ENCODE measurements at places on chromosomes 5 and 9. TPM values are rescaled to one million over a fixed set of nuclear protein-coding genes. Genes with fewer than 3 reads are reported as not detected.

DNA sequence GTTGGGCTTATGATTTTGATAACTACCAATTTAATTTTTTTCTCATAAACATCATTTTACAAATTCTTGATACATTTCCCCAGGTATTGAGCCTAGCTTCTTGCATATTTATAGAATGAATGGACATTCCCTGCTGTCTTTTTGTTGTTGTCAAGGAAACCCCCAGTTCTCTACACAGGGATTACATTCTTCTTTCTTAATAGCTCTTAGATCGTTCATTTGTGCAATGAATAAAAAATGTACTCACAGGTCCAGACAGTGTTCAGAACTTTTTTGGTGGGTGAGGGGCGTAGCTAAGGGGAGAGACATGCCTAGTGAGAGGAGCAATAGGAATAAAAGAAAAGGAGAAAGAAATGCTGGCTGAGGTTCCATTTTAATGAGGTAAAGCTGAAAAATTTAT is 58.6 kb downstream of the VCAN start:
- no peak for DNase-seq

- no peak for DNase-seq
Measured at GRCh38 chr5:32850817-32851496, 139.8 kb downstream of the NPR3 start.

GRCh38 chr5:89071101-89071940 is 188.3 kb upstream of the MEF2C start:
- DNase-seq = no peak

- peak; percentile 66 for DNase-seq
Measured at GRCh38 chr5:1325191-1325741, 19.6 kb downstream of the CLPTM1L start.

- peak; percentile 65 for DNase-seq
Measured at GRCh38 chr5:179616002-179616594, 7.4 kb downstream of the HNRNPH1 start.

DNA sequence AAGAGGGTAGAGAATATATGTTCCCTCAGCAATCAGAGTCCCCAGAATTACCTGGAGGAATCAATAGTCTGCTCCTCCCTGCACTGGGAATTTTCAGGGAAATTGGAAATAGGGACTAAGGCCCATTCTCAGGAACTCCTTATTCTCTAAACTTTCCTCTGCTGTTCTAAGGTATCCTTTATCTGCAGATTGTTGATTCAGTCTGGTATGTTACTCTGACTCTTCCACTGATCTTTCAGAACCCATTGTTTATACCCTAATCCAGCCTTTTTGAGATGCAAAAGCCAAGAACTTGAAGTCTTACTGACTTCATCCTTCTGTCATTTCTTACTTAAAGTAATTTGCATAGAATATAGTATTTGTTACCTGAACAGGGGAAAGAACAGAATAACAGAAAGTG is 143.5 kb upstream of the PPP1R2B start:
- DNase-seq = no peak

DNA sequence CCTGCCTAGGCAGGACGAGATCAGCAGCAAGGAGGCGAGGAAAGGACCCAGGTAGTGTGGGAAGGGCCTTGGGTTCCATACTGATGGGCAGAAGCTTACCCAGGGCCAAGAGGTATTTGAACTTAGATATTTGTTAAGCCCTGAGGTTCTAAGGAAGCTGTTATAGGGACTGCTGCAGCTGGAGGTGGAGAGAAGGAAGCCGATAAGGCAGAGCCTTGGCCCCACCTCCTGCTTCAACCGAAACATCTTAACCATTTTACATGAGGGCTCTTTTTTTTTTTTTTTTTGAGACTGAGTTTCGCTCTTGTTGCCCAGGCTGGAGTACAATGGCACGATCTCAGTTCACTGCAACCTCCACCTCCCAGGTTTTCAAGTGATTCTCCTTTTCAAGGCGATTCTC is 8.6 kb upstream of the AQP3 start:
- DNase-seq = no peak

GRCh38 chr5:123299136-123299535 is 124.1 kb downstream of the CEP120 start:
- DNase-seq = no peak

GRCh38 chr9:128391956-128392301 is 20.8 kb downstream of the URM1 start:
- no peak for DNase-seq

GRCh38 chr5:78887384-78888118 is 97.6 kb downstream of the ARSB start:
- no peak for DNase-seq

GRCh38 chr5:38718771-38719391 is 126.9 kb upstream of the OSMR start:
- no peak for DNase-seq

DNA sequence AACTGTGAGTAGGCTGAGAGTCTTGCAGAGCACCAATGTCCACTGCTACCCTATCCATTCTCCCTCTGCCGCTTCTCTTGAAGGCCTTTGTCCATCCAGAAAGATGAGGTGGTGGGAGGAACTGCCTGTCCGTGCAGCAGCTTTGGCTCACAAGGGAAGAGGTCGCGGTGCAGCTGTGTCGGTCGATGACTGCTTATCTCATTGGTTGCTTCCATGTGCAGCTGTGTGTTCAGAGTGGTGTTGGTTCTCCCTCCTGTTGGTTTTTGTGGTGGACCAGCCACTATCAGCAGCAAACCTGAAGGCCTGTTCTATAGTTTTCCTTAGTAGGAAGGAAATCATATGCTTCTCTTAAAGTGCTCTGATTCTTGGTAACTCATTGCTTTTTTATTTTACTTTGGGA is 40.7 kb downstream of the SPTAN1 start:
- DNase-seq = no peak

DNA sequence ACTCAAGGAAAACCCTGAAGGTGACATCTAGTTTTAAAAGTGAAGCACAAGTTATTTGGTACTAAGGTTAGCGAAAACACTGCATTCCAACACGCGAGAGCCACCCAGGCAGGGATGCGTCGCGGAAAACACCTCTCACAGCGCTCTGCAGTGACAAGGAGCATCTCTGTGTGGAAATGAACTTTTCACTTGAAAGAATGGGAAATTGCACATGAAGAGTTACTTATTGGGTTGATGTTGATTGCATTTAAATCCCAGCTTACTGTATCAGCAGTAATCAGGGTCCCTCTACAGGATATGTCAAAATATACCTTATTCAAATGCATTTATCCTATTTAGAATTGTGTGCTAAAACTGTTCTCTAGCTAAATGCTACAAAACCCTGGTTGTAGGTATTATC is 144.4 kb downstream of the BNC2 start:
- DNase-seq = no peak

DNA sequence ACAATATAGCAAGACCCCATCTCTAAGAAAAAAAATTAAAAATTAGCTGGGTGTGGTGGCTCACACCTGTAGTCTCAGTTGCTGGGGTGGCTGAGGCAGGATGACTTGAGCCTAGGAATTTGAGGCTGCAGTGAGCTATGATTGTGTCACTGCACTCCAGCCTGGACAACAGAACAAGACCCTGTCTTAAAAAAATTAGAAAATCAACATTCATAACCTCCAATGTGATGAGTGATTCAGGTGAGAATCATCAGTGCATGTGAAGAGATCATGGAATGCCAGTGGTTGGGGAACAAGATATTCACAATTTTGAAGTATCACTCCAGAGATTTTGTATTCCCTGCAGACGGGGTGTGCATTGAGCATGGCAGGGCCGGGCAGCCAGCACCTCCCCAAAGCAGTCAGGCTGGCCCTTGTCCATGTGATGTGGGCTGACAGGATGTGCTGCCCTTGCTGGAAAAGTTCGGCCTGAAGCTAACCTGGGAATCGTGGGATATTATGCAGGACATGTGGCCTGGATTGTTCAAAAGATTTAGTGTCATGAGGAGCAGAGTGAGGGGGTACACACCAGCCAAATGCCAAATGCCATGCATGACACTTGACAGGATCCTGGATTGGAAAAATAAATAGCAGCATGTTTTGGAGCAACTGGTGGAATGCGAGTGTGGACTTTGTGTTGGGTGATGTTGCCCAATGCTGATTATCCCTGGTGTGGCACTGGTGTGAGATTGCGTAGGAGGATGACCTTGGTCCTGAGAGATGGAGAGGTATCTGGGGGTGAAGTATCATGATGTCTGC is 189.0 kb downstream of the RGS3 start:
- DNase-seq = peak; percentile 64

DNA sequence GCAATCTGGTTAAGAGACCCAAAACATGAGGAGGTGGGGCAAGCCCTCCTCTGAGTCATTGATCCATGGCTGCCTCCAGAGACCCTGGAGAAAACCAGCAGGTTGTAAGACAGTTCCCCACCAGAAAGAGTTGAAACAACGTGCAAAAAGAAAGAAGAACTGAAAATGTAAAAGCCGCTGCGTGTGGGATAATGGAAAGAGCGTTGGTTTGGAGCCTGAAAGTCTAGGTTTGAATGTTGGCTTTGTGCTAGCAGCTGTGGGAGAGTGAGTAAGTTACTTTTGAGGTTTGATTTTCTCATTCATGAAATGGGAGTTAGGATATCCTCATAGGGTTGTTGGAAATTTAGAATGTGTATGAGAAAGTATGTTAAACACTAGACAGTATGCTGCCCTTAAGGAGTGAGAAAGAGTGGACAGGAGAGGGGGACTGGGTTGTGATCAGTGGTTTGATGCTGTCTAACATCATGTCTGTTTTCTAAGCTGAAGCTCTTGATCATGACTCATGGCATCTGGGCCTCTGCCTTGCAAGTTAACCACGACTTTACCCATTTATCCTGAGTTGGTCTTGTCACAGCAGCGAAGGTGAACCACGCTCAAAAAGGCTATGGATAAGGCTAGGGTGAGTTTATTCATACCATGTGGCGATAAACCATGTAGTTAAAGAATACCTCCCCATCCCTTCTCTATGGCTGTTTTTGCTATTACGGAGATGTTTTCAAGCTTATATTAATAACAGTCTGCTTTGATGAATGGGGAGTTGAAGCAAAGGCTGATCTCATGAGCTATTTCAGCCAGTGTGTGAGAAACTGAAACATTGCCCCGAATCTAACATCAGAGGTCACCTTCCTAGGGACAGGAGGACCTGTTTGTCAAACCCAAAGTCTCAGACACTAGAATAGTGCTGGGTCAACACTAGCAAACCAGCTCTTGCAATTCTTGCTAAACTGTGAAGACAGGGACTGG is 41.3 kb downstream of the ZNF366 start:
- DNase-seq = no peak

GRCh38 chr5:125584140-125584520 is 837.7 kb upstream of the ZNF608 start:
- DNase-seq = no peak

- DNase-seq = no peak
Measured at GRCh38 chr5:159936686-159937329, 20.5 kb downstream of the ADRA1B start.

- no peak for DNase-seq
Measured at GRCh38 chr5:73135429-73136054, 15.2 kb downstream of the TMEM171 start.

CD14 gene
- 64.6 TPM for total RNA-seq

PCDHGA1 gene
- total RNA-seq = 0.81 TPM

CD180 gene
- 1.4 TPM for total RNA-seq

PCDHGC4 gene
- total RNA-seq = 2.0 TPM

ALDH7A1 gene
- total RNA-seq = 27.9 TPM

PCA3 gene
- total RNA-seq = not detected

CCDC183 gene
- total RNA-seq = 0.42 TPM

RGS14 gene
- total RNA-seq = 13.4 TPM

GPR150 gene
- 0.23 TPM for total RNA-seq

All from posterior vena cava (tissue), 2 donors.